Upper lobe of right lung (tissue), 1 donor: ENCODE measurements at places on chromosomes 16 and 17. TPM values are rescaled to one million over a fixed set of nuclear protein-coding genes. Genes with fewer than 3 reads are reported as not detected.
A peak's percentile ranks its signal among the peaks of the same experiment; 100 is the strongest.

ST6GALNAC2 gene
- 24.5 TPM for total RNA-seq

AATK gene
- 72.5 TPM for total RNA-seq

KRTAP9-8 gene
- not detected for total RNA-seq

TBC1D3C gene
- total RNA-seq = not detected

- DNase-seq = no peak
Measured at GRCh38 chr17:69723741-69724140, 309.2 kb downstream of the MAP2K6 start.

DNA sequence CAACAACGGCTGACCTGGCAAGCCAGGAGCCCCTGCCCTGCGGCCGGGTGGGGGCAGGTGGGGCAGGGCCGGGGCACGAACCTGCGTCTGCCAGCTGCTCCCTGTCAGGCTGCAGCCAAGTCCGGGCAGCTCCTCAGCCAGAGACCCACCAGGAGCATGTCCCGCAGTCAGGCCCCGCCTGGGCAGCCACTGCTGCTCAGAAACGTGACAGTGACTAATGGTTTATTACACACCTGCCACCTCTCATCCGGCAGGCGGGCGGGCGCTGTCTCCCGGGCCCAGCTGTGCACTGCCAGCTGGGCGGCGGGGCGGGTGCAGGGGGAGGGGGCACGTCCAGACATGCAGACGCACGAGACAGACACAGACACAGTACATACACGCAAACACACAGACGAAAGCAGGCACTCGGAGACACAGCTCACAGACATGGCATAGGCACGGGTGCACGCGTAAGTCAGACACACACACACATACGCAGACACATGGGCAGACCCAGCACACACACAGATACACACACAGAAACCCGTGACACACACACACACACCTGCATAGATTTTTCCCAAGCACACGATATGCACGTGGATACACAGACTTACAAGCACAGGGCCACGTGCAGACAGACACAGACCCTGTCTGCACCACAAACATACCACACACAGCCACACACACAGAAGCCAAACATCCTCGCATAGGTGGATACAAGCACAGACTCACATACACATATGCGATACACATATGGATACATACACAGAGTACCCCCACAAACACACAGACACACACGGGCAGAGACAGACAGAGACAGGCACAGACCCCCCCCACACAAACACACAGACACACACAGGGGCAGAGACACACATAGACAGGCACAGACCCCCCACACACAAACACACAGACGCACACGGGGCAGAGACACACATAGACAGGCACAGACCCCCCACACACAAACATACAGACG is 248.3 kb upstream of the CIBAR2 start:
- peak; percentile 79 for DNase-seq

GRCh38 chr17:59668816-59669215 is 38.4 kb downstream of the PTRH2 start:
- no peak for DNase-seq

GRCh38 chr17:79785017-79785899 is 7.3 kb downstream of the CBX2 start:
- DNase-seq = no peak

- DNase-seq = no peak
Measured at GRCh38 chr17:58565389-58566311, 51.2 kb upstream of the MTMR4 start.

DNA sequence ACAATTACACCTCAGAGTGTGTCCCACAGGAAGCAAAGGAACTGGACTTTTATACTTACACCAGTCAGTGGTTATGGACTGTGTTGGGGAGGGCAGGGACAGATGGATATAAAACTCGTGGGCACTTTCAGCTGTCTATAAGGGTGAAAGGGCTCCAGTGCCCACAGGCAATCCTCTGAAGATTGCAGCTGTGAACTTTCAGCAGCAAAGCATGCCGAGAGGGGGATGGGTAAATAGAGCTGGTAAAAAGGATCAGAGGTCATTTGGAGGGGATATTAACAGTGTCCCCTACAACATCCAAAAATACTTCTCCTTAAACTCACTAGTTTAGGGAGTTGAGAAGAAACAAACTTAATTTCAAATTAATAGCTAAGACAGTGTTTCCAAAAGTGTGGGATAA is 13.3 kb upstream of the RFWD3 start:
- no peak for DNase-seq

DNA sequence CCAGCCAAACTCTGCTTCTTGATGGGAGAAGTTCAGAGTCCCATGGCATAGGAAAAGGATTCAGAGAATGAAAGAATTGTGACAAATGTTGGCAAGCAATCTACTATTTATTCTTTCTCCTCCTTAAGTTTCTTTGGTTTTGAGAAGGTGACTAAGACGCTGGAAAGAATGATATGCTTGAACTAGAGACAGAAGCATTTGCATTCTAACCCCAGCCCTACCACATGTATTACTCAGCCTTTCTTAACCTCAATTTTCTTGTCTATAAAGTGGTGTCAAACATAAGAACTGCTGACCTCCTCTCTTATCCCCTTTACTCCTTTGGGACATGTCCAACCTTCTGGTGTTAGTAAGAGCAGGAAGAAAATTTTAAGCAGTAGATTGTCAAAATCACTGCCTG is 124.7 kb downstream of the HS3ST2 start:
- DNase-seq = no peak

- DNase-seq = peak; percentile 74
Measured at GRCh38 chr17:72683506-72684404, 408.7 kb downstream of the SLC39A11 start.

- no peak for DNase-seq
Measured at GRCh38 chr17:59859444-59860025, 33.2 kb downstream of the TUBD1 start.

GRCh38 chr17:32235588-32235987 is 30.0 kb upstream of the RHBDL3 start:
- DNase-seq = no peak

DNA sequence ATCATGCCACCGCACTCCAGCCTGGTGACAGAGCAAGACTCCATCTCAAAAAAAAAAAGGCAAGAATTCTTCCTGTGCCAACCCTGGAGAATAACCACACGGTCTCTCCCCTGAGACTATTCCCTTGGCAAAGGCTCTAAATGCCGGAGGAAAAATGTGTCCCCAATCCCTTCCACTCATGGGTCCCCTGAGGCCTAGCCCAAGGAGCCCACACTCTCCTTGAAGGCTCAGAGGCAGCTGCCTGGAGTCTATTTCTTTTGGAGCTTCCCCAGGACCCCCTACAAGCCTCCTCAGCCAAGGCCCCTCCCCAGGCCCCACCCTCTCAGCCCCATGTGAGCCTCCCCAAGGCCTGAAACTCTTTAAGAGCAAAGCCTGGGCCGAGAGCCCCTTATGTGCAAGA is 16.6 kb downstream of the CEP131 start:
- DNase-seq = no peak
